DMS53 (cell line): ENCODE measurements at places on chromosomes 6 and 20.

- peak; percentile 18 for DNase-seq
These were observed 87.1 kb upstream of the GJE1 start for GRCh38 chr6:142045380-142046278.

DNA sequence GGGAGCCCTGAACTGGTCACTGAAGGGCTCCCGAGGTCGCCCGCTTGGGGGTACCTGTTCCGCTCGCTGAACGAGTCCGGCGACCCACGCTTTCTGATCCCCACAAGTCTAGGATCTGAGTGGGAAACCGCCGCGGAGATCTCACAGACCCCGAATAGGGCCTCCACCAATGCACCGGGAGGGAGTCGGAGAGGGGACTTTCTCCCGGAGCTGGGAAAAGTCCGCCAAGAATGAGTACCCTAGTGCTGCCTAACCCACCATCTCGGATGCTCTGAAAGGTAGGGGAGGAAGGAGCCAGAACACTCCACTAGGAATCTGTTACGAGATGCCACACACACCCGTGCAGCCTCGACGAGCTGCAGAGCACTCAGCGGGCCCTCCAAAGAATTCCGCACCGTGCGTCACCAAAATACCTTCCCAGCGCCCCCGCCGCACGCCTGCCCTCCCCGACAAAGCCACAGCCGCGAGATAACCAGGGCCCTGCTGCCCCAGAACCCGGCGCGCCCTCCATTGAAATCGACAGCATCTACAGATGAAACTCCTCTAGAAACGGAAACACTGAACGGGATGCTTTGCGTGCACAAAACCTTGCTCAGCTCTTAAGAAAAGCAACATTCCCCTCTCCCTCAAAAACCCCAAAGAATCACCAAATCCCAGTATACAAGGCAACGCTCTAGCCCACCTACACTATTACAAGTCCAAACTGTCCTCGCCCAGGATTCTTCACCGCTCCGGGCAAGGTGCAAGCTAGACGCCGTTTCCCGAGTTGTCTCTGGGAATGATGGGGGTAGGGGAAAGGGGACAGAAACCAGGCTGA is 686 bp downstream of the COL12A1 start:
- DNase-seq, result peak; percentile 80

DNA sequence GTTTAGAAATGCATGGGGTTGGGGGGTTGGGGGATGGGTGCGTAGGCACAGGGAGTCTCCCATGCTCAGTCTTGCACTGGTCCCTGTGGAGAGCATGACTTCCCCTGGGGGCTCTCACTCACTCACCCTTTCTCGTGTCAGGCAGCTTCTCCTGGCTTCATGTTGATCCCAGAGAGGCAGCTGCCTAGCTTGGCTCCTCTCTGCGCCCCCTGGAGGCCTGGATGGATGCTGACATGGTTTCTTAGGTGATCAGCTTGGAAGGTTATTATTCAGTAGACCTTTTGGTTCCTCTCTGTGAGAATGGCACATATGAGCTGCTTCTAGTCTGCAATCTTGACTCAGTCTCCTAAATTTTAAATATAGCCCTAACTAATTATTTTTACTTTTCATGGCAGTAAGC is 109.3 kb upstream of the FAM83B start:
- DNase-seq, result peak; percentile 49

DNA sequence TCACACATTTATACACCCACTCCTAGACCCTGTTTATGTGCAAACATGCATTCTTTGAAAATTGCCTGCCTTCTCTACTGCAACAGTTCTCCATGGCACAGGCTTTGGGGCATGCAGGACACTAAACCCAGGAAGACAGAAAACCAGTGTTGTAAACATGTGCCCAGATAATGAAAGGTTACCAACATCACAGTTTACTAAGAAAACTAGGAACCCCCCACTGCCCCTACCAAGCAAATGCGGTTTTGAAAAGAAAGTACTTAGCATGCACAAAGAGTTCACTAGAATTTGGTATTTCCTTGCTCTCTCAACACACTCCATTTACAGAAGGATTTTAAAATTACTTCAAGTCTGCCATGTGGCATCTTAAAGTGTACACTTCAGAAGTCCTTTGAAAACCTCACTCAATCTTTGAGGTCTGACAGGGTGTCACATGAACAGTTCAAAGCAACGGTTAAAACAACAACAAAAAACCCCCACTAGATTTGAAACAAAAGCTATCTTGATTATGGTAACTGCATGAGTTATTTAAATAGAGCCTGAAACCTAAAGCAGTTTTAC is 245.0 kb downstream of the GMPR start:
- no peak for DNase-seq

GRCh38 chr6:161195386-161195785 is 78.5 kb downstream of the AGPAT4 start:
- no peak for DNase-seq

GRCh38 chr6:169775321-169775720 is 23.9 kb downstream of the ERMARD start:
- DNase-seq, result no peak

GRCh38 chr6:15881150-15881549 is 218.3 kb upstream of the DTNBP1 start:
- DNase-seq, result no peak

GRCh38 chr6:10451828-10452509 is 37.1 kb upstream of the TFAP2A start:
- DNase-seq, result no peak

GRCh38 chr6:145681965-145682364 is 53.4 kb downstream of the EPM2A start:
- no peak for DNase-seq

DNA sequence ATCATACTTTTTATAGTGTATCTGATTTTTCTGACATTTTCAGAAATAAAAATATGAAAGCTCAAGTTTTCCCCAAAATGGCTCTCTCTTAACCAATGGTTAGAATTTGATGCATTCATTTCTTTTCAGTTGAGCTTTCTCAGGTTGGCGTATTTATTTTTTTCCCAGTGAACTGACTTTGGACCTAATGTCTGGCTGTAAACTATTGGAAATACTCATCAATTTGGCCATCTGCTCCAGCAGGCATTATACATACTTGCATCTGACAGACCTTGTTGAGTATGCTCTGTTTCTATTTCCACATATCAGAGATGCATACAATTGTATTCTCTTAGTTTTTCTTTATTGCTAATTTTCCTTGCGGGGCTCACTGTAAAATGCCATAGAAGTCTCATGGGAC is 1374.8 kb upstream of the MAP3K7 start:
- DNase-seq, result no peak
